ENCODE measurements at places on chromosomes 11 and 22.

DNA sequence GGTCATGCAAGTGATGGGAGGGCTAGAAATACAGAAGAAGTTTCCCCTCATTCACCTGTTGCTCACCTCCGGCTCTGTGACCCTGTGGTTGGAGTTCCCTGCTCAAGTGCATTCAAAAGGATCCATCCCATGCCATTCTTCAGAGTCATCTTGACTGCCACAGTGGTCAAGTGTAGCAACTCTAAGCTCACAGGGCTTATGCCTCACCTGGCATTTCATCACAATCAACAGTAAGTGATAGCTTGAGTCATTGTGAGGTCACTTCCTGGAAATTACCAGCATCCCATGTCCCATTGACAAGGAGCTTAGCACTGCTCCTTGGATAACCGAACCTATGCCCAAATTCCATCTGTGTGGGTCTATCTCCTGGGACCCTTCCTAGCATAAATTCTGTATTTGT lies 55.6 kb downstream of the OR4C45 start:
- no peak for DNase-seq

DNA sequence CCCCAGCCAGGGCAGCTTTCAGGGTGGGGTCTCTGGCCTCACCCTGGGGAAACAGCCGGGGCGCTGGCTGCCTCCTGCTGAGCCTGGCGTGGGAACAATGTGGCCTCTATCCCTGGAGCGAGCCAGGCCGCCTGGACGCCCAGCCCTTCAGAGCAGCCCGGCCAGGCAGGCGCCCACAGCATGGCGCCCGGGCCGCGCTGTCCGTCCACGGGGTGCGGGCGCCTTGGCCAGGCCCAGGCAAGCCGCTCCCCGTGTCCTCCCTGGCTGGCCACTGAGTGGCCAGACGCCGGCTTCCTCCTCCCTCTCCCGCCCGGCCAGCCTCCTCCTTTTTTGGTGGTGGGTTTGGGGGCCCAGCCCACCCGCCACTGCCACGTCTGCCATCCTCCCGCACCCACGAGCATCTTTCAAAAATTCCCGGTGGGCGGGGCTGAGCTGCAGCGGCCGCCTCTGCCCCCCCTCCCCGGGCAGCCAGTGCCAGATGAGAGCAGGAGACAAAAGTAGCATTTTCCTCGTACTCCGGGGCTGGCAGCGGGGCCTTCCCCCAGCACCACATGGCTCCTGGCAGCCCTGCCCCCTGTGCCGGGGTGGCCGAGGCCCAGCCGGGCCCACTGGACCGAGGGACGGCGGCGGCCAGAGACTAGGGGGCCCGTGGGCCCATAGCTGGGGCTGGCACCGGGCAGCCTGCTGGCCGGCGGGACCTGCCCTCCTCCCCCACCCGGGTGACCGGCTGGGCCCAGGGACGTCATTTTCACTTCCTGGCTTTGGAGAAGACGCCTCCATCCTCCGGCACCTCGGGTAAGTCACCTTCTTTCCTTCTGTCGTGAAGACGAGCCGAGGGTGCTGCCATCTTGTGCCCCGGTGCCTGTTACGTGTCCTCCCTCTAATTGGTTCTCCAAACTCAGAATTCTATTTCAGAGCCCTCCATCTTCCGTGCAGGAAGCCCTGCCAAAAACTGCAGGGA lies 70.2 kb upstream of the PPARA start:
- DNase-seq, result no peak

GRCh38 chr11:120383518-120384155 lies 47.4 kb downstream of the ARHGEF12 start:
- no peak for DNase-seq

GRCh38 chr22:33405194-33405593 lies 347.0 kb upstream of the SYN3 start:
- DNase-seq, result no peak

GRCh38 chr22:49405590-49405989 lies 422.1 kb downstream of the BRD1 start:
- DNase-seq, result no peak

- no peak for DNase-seq
Observed at GRCh38 chr11:33063326-33063881, 24.0 kb downstream of the TCP11L1 start.
